Mesenteric fat pad (tissue), 1 donor: ENCODE measurements at places on chromosomes 6 and 20.
A peak's percentile ranks its signal among the peaks of the same experiment; 100 is the strongest.

- peak; percentile 73 for DNase-seq
Measured at GRCh38 chr20:24488800-24489175, 19.4 kb downstream of the SYNDIG1 start.

DNA sequence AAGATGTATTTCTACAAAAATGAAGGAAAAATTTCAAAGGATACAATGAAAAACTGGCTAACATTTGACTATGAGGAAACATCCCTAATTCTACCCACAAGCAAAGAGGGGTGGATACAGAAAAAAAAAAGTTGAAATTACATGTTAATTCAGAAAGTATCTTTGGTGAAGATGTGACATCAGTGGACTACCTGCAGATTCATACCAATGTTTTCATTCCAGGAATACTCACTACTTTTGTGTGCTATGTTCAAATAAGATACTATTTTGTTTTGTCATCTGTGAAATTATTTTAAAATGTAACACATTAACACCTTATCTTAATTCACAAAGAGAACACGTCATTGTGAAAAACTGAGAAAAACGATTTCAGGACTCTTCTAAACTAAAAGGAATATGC, 159.3 kb upstream of the SHLD1 start:
- DNase-seq = no peak

DNA sequence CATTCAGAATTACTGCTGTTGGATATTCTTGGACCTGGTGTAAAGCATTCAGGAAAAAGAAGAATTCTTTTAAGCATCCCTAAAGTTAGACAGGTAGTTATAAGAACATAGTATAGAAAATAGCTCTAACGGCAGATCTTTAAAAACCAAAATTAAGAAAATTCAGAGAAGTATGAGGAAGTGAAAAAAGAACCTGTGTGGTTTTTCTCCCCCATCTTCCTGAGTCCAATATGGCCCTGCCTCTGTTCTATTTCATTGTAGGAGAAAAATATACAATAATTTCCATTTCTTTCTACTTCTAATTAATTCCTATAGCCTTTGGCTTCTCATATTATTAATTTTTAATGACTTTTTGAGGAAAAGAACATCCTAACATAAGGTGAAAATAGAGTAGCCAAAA, 47.1 kb downstream of the FHL5 start:
- no peak for DNase-seq

DNA sequence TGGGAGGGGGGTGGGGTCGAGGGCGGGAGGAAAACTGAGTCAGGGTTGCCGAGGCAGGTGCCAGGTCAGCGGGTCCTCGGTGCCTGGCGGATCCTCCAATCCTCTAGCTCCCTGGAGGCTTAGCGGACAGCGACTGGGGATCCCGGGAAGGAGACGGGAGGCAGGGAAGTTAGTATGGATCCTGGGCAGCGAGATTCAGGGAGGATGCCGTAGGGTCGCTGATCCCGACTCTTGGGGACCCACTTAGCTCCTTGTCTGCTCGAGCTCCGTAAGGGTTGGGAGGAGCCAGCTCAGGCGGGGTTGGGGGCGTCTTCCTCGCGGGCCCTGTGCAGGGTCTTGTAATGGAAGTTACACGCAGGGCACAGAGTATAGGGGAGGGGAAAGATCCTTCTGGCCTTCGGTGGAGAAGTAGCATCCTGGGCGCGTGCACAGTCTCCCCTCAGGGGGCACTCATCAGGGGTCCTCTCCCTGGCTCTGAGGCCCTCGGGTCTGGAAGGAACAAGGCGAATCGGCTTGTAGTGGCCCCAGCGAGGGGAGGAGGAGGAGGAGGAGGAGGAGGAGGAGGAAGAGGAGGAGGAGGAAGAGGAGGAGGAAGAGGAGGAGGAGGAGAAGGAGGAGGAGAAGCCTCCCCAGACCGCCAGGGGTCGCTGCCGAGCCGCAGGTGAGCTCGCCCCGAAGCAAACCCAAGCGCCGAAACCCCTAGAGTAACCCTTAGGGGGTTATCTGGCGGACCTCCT, 6.4 kb upstream of the SLC12A5 start:
- no peak for DNase-seq

- no peak for DNase-seq
Measured at GRCh38 chr20:48858075-48858790, 30.4 kb upstream of the PREX1 start.

DNA sequence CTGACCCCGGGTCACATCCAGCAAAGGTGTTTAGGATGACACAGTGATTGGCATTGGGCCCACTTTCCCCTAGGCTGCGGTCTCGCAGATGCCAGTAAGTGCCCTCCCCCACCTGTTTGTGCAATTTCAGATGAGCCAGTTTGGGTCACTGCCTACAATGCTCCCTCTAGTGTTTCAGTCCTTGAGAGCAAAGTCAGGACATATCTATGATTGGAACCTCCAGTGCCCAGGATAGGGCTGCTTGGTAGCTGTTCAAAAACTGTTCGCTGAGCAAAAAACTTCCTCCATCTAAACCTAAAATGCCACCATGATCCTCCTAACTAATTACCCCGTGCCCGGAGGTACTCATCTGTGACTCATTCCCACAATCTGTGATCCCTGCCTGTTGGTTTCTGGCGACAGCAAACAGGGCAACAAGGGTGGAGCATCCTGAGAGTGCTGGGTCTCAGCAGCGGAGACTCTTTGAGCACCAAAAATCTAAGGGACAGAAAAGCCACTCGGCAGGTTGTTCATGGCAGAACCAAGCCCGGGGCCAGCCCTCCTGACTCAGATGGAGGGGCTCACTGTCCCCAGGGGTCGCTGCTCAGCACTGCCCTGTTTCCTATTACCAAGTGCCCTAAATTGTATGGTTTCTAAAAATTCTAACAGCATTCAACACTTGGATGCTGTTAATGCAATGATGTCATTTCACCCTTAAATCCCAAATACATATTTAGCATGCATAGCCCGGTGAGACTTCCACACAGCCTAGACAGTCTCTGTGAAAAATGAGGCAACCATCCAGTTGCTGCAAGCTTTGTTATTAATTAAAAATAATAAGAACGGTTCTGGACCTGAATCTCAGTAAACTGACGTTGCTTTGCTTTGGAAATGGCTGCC, 5.0 kb downstream of the VSX1 start:
- DNase-seq = no peak

DNA sequence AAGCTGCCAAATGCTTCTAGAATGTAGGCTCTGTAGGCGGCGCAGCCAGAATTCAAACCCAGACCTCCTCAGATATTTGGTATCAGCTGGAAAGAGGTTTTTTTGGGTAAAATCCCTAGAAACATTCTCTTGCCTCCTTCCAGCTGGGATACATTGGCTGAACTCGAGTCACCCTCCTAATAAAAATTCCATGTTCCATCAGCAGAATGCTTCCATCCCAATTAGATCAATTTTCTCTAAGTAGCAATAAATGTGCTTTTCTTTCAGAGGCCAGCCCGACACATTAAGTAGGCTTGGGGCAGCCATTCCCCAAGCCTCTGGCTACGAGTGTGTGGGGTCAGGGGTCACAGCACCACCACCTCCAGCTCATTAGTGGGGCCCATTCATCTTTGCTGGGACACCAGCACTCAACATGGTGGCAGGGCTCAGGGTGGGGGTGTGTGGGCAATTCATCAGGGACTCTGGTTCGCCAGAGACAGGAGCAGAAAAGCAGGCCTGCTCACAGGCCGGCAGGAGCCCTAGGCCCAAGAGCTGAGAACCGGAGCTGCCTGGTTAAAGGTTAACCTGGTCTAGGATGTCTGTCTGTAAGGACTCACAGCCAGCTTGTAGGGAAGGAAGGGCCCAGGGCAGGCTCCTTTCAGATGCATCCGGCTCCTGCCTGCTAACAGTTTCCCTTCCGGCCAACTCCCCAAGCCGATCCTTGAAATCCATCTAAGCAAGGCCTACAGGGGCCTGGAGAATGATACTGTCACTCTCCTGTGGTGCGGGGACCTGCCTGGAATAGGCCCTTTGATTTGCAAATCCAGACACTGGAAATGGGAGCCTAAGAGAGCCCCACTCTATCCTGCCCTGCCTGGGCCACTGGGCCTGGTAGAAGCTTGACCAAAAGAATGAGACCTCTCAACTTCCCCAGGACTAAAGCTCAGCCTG, 159.1 kb upstream of the TOP1 start:
- no peak for DNase-seq

GRCh38 chr6:75830959-75831885, 82.2 kb downstream of the MYO6 start:
- no peak for DNase-seq

- DNase-seq = no peak
Measured at GRCh38 chr6:33929575-33930288, 125.9 kb upstream of the MLN start.

DNA sequence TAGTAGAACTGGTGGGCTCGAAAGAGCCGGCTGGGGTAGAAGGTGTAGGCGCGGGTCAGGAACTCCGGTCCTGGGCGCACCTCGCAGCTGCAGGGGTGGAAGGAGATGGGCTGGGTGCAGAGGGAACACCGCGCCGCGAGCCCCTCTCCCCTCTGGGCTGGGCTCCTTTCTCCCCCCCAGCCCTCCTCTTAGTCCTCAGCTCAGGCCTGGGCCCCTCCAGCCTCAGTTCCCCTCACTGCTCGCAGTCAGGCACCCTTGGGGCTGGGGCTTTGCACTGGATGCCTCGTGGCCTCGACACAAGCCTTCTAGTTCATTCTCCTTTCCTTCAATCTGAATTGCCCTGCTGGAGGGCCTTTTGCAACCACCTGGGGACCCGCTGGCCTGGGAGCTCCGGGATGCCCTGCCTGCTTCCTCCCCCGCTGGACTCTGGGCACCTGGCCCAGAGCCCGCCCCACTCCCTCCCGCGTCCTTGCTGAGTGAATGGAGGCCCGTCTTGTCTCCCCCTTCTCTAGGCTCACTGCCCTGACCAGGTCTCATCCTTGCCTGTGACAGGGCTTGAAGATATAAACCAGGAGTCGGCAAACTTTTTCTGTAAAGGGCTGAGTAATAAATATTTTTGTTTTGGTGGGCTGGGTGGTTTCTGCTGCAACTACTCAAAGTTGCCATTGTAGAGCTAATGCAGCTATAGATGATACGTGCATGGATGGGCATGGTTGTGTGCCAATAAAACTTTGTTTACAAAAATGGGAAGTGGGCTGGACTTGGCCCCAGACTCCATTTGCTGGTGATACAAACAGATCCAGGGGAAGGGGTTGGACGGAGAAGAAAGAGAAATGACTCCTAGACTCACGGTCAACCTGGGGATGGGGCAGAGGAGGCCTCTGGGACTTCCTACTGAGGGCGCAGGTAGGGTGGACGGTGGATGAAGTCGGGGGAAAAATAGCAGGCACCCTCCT, 47.3 kb downstream of the APCDD1L start:
- DNase-seq = no peak

DNA sequence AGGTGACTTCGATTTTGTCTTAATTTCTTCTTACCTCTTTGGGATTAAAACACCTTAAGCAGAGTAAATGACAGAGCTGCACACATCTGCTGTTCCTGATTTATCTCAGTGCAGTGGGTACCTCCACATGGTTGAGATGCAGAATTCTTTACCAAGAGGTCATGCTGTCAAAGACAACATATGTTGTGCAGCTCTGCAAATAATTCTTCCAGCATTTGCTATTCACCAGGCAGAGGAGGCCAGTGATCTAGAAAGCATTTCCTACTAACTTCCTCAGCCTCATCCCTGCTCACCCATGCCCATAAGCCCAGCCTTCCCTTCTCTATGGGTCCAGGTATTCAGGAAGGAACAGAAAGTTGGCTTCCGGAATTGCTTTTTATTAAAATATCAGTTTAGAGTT, 109.3 kb downstream of the THBS2 start:
- DNase-seq = no peak

DNA sequence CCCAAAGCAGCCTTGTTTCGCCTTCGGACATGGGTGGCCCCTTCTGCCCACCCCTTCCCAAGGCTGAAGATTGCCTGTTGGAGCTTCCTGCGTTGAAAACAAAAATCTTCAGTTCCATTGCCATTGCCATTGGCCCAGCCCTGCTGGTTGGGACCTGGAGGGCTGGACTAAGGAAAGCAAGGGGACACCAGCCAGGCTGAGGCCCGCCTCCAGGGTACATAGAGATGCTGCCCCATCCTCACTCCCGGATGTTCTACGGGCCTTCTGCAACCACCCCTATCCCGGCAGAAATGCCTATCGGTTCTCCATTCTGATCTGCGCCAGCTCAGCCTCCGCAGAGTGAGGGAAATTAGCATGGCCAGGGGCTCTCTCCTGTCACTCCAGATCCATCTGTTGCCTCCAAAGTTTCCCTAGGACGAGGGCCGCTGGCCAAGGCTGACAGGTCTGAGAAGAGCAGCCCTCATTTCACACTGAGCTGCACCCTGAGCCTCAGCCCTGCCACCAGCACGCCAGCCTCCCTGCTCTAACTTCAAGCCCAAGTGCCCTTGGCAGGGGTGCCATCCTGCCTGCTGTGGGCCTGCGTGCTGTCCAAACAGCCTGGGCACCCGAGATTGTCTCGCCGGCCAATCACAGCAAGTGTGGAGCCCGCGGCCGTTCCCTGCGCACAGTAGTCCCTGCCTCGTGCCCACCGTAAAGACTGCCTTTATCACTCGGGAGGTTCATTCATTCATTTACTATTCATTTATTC, 13.4 kb upstream of the STX16 start:
- DNase-seq = peak; percentile 69

- no peak for DNase-seq
Measured at GRCh38 chr20:36063916-36064657, 90.5 kb upstream of the EPB41L1 start.

DNA sequence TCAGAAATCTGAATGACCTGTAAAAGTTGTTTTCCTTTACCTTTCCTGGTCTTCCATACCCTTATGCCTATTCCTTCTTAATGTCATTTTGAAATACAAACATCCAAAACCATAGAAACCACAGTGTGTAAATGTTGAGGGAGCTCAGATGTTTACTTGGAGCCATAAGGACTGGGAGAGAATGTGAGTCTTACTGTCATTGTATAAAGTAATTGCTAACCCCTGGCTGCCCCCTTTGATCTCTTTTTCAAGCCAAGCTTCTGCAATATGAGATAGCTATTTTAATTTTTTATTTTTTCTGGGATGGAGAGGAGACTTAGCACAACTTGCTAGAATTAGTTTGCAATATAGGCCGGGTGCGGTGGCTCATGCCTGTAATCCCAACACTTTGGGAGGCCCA, 124.4 kb upstream of the AKIRIN2 start:
- DNase-seq = no peak

DNA sequence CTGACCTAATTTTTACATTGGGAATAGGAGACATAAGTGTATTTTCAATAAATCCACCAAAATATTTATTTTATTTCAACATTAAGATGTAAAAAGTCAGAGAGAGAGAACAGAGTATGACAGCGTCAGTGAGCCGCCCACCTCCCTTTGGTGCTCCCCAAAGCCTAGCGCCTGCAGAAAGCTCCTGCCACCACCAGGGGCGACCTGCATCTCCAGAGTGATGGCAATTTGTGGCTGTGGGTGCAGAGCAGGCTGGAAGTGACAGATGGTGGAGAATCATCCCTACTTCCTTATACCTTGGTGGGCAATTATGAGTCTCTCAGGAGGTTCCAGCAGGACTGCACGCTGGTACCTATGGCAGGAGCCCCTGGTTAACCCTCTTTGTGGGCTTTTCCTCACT, 87.3 kb downstream of the PTPRT start:
- DNase-seq = no peak
